Activated naive CD4-positive, alpha-beta T cell treated with anti-CD3 and anti-CD28 coated beads for 36 hours (primary cell): ENCODE measurements at places on chromosomes 12 and 14. TPM values are rescaled to one million over a fixed set of nuclear protein-coding genes. Genes with fewer than 3 reads are reported as not detected.

ULK1 gene
- total RNA-seq = 13.6 TPM

- DNase-seq = no peak
Measured at GRCh38 chr12:9933958-9934357, 1.8 kb upstream of the CLEC2A start.

DNA sequence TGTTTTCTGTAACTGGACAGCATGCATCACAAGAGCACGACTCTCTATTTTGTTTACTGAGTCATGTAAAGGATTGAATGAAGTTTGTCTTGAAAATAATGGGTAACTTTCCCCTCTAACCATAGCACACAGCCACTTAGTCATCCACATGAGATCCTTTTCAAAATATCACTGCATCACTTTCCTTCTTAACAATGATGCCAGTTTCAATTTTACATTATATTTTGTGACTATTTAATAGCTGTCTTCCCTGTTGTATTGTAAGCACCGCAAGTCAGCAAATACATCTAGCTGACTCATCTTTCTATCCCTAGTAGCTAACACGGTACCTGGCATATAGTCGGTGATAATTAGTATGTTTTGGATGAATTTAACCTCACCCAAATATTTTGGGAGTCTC lies 83.3 kb upstream of the PPM1H start:
- no peak for DNase-seq

GRCh38 chr14:94411638-94412037 lies 23.2 kb upstream of the SERPINA1 start:
- no peak for DNase-seq

PZP gene
- not detected for total RNA-seq

DNA sequence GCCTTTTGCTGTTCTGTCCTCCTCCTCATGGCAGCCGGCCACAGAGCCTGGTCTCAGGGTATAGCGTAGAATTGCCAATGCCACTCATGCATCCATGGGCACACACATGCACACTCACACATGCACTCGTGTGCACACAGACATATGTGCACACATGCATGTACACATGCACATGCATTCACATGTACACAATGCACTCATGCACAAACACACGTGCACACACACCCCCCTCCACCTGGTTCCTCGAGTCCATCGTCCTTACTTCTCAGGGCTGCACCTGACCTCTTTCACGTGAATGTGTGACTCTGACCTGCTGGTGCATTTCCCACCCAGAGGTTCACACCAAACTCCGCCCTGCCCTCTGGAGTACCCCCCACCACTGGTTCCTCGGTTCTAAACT lies 60.6 kb downstream of the BCL11B start:
- DNase-seq = no peak

DNA sequence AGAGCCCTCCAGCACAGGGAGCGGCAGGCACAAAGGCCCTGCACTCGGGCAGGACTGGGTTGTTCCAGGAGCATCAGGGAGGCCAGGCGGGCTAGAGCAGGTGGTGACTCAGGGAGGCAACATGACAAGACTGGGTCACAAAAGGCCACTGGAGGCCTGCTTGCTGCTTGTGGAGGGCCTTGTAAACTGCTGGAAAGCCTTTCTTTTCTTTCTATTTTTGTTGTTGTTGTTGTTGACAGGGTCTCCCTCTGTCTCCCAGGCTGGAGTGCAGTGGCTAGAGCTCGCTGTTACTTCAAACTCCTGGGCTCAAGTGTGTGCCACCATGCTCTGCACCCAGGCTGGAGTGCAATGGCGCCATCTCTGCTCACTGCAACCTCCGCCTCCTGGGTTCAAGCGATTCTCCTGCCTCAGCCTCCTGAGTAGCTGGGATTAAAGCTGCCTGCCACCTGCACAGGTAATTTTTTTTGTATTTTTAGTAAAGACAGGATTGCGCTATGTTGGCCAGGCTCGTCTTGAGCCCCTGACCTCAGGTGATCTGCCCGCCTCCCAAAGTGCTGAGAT lies 11.8 kb upstream of the RCOR1 start:
- no peak for DNase-seq

IL26 gene
- total RNA-seq = 0.42 TPM

GRCh38 chr12:123092866-123093265 lies 58.0 kb downstream of the PITPNM2 start:
- DNase-seq = no peak

- no peak for DNase-seq
Measured at GRCh38 chr14:55383541-55384140, 28.0 kb downstream of the ATG14 start.

GRCh38 chr12:12927211-12928079 lies 24.5 kb downstream of the GPRC5D start:
- DNase-seq = peak; percentile 57

DNA sequence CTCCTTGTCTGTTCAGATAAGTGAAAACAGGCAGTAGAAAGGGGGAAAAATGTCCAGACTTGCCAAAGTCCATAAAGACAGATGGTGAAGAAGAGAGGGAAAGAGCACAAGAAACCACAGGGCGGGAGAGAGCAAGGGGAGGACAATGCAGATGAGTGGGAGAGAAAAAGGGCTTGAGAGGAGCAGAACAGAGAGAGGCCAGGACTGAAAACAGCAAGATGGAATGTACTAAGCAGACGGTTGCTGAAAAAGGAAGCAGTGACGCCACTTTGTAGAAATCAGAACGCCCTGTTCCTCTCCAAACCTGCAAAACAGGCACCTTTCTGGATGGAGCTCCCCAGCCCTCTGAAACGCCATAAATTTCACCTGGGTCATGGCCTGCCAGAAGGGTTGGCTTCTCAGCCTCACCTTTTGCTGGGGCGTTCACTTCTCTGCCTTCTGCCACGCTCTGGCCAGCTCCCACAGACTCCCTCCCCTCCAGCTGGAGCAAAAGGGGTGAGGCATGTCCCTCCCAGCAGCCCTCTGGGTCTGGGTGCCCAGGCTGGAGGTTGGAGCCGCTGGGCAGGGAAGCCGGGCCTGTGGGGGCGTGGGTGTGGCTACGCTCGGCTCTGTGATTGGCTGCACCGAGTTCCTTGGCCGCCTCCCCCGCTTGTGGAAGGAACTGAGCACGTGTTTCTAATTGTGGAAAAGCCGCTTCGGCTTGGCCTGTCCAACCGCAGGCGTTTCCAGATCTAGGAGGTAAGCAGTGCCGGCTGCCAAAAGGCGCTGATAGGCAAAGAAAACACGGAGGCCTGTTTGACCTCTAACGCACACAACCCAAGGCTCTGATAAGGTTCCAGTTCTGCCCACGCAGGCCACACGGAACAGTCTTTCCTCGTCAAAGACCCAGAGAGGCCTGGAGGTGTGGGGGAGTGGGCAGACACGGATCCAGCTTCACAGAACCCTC lies 29.3 kb downstream of the SLC7A8 start:
- DNase-seq = peak; percentile 11

C12orf56 gene
- not detected for total RNA-seq

PTCSC3 gene
- not detected for total RNA-seq

- DNase-seq = no peak
Measured at GRCh38 chr12:89597770-89598169, 71.9 kb upstream of the POC1B start.

DNA sequence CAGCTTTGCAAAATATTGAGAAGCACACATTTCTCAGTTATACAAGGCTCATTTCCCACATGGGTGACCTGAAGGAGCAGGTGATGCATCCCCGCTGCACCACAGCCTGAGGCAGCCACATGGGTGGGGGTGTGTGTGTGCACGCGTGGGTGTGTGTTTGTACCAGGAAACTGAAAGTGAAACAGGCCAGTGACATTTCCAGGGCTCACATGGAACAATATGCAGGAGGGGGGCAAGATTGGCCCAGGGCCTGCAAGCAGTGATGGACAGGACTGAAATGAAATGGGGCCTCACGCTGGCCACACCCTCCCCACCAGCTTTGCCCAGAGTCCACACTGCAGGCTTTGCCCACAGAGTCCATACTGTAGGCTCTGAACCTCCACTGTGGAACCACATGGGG lies 154.2 kb upstream of the PARP11 start:
- DNase-seq = peak; percentile 59

DNA sequence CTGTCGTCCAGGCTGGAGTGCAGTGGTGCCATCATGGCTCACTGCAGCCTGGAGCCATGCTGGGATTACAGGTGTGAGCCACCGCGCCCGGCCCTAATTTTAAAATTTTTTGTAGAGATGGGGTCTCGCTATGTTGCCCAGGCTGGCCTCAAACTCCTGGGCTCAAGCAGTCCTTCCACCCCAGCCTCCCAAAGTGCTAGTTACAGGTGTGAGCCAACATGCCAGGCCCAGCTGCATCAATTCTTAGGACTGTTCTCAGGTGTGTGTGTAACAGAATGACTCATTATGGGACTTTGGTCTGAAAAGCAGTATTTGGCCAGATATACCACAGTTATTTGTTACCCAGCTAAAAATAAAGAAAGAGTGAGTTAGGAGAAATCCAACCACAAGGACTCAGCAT lies 17.4 kb downstream of the LETMD1 start:
- no peak for DNase-seq

SPATA7 gene
- 3.3 TPM for total RNA-seq

GDF3 gene
- total RNA-seq = not detected

- no peak for DNase-seq
Measured at GRCh38 chr14:51182131-51182565, 57.9 kb upstream of the TMX1 start.

DNA sequence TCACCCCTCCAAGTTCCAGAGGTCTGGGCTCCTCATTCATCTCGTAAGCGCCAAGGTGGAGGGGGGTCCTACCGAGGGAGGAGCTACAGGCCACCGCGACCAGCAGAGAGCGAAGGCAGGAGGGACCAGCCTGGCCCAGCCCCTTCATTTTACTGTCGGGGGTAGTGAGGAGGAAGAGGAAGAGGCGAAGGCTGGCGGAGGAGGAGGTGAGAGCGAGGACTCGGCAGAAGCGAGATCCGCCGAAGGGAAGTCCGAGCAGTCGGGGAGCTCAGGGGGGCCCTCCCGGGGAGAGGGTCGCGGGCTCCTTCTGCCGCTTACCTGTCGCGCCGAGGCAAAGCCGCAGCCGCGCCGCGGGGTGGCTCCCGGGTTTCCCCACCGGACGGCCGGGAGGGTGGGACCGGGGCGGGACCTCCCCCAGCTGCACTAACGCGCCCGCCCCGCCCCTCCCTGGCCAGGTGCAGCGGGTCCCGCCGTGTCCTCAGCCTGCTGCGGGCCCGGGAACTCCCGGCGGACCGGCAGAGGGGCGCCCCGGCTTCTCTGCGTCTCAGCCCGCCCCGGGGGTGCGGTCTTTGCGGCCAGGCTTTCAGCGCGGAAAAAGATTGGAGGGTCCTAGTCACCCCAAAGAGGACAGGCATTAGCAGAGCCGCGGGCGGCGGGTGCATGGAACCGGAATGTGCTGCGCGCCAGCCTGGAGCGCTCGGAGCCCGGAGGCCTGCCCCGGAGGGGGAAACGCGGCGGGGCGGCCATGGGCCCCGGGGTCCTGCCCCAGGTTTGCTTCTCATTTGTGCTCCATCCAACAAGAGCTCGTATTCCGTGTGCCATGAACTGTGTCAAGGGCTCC lies at the start of gene GALNT6:
Gene GALNT6 (minus strand): TSS at position 124 of the 841 bp plus-strand sequence. CDS start 11,625 bp downstream, outside the sequence.
- peak; percentile 68 for DNase-seq

KRT85 gene
- total RNA-seq = not detected

- DNase-seq = no peak
Measured at GRCh38 chr12:24246376-24246775, 296.9 kb upstream of the SOX5 start.

GRCh38 chr12:29066011-29066588 lies 83.0 kb upstream of the FAR2 start:
- peak; percentile 47 for DNase-seq

CLBA1 gene
- total RNA-seq = 0.43 TPM

DNA sequence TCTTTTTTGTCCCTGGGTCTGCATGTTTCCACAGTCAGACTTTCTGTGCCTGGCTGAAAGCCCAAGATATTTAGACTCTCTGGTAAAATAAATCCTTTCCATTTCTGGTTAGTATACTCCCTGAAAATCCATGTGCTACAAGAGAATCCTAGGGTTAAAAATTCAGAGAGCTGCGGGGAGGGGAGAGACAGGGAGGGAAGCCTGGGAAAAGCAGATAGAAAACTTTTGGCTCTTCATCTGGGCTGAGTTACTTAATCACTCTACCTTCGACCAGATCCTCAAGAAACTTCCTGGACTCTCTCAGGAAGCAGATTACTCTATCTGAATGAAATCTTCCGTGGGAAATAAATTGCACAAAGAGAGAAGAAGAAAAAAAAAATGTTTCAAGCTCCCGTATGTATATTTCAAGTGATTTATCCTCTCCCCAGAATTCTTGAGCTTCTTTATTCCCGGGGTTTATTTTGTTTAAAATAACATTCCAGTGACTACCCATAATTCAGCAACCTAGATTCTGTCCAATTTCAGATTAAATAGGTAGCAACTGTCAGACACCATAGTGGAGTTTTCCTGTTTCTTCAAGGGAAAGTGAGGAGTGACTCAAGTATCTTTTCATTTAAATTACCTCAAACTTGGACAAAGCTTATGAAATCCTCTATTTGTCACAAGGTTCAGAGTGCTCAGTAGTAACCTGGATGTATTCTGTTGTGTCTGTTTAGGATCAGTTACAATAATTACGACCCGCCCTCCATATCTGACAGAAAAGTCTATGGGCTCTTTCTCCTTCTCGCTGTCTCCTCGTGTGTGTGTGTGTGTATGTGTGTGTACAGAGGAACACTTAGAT lies 163.7 kb downstream of the MYRFL start:
- no peak for DNase-seq

DNA sequence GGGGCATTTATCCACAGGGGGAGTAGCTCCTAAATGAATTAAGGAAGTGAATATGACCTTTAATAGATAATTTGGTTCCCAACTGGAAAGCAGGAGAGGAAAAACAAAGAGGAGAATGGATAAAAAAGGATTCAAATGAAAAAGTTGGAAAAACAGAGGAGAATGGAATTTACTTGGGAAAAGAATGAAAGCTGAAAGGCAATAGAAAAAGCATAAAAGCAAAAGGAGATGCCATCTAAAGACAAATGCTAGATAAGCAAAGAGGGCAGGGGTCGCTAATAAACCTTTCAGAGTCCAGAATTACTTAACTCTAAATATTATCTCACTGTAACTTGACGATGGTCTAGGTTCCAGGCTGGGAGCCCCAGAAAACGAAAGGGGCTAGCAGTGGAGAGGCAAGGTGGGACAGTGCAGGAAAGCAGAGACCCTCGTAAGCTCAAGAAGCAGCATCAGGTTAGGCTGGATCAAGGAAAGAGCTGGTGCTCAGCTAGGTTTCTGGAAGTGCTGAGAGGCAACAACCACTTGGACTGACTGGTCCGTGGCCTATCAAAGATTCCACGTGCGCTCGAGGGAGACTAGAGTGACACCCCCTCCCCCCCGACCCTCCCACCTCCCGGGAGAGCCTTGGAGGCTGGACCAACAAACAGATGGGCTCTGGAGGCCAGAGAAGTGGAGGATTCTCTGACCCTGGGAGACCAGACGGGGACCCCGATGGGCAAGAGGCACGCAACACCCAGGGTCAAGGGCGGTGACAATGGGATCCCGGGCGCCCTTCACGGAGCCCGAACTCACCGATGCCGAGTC lies 1.2 kb downstream of the SLC2A13 start:
- peak; percentile 8 for DNase-seq
